ENCODE measurements at places on chromosomes 12 and 14. TPM values are rescaled to one million over a fixed set of nuclear protein-coding genes. Genes with fewer than 3 reads are reported as not detected.

FLRT2 gene
- 2.2 TPM for total RNA-seq

ADAM21 gene
- total RNA-seq: under 0.01 TPM

C1S gene
- total RNA-seq: 36.6 TPM

EIF2S3B gene
- 0.30 TPM for total RNA-seq

COCH gene
- total RNA-seq: 0.45 TPM

MBD6 gene
- 4.7 TPM for total RNA-seq

MYH6 gene
- total RNA-seq: not detected

TSPAN11 gene
- total RNA-seq: 0.50 TPM

KRT2 gene
- not detected for total RNA-seq

RFLNA gene
- total RNA-seq: 0.34 TPM

MOAP1 gene
- 7.4 TPM for total RNA-seq

CACNA2D4 gene
- 1.0 TPM for total RNA-seq
